Mesothelial cell of epicardium (in vitro differentiated cells): ENCODE measurements at places on chromosomes 13 and 19.
A peak's percentile ranks its signal among the peaks of the same experiment; 100 is the strongest.

- no peak for DNase-seq
Observed at GRCh38 chr19:51507192-51507591, 5.6 kb upstream of the SIGLEC12 start.

GRCh38 chr13:52809310-52809769 is 39.1 kb downstream of the PCDH8 start:
- DNase-seq = peak; percentile 49

DNA sequence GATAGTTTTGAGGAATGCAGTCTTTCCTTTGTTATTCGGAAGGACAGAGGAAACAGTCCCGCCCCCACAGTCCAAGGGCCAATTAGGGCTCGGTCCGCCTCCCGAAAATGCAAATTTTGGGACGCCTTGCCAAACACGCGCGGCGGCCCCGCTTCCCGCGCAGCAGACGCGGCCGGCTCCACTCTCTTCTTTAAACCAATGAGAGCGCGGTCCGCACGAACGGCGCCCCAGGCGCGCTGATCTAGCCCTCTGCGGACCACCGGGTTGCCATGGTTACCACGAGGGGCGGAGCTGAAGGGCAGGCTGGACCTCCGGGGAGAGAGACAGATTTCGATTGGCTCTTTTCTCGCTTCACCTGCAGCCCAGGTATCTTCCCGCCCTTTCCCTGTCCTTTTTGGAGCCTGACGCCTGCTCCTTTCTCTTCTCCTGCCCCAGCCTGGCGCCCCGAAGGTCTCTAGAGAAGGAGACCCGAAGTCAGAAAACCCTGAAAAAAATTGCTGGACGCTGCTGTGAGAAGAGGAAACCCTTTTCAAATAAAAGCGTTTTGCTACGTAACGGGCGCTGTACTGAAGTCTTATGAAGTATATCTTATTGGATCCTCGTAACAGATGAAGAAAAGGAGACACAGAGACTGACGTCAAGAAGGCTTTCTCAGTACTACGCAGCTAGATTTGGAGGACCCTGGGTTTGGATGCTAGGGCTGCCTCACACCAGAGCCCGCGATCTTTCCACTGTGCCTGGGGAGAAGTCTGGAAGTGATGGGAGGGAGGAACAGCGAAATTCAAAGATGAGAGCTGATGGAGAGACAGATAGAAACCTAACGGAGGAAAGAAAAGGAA is 2.0 kb downstream of the PTH2 start:
- DNase-seq = peak; percentile 74

GRCh38 chr19:55339889-55340783 is 460 bp downstream of the KMT5C start:
- no peak for DNase-seq

DNA sequence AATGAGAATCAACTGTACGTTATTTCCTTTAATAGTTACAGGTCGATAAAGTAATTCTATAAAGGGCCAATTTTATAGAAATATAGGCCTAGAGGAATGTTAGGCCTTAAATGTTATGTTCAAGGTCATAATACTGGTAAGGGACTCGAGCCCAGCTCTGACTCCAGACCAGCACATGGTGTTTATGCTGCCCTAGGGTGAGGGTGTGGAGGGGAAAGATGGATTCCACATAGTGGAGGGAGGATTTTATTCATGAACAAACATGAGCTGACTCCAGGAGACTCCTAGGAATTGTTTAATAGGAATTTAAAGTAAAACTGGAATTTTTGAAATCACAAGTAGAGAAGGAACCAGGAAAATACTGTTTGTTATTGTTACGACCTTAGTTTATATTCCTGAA is 139.9 kb downstream of the LACC1 start:
- DNase-seq = no peak

DNA sequence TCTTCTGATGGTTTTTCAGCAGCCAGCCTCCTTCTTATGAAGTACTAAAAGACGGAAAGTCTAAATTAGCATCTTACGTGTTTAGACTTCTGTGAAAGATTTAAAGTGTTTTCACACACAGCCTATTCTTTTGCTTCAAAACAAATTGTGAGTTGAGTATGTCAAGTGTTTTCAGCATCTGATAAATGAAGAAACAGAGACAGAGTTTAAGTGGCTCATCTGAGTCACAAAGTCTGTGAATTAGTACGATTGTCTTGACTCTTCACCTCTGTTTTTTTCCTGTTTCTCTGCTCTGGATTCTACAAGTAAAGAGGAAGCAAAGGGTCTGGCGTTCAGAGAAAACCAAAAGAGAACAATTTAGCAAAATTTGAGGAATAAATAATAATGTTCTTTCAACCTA is 116.4 kb downstream of the FRY start:
- no peak for DNase-seq

DNA sequence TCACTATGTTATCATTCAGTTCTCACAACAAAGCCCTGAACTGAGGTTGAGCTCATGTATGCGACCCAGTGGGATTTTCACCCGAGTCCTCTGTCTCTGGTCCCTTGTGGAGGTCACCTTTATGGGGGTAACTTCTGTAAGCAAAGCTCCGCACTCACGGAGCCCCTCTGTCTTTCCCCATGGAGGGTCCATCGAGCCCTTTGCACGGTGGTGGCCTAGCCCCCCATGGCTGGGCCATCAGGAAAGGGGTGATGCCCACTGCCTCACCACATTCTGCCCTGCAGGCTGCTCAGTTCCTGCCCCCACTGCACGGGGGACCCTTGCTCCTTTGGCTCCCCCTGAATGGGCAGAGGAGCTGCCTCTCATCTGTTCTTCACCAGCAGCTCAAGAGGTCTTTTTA is 39.6 kb downstream of the CHST8 start:
- peak; percentile 32 for DNase-seq

DNA sequence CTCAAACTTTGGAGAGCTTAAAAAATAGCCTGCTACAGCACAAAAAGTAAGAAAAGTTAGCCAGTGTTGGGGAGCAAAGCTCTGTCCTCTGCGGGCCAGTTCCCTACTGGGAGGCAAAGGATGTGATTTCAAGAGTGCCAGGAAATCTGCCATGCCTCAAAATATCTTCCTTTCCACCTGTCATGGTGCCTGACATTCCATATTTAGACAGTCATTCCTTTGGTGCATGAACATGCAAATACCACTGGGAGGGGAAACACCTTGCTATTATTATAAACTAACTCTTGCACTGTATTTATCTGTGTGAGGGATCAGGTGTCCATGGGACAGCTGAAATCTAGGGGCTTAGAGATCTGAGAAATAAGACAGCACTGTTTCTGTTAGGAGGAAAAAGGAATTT is 10.3 kb downstream of the FREM2 start:
- no peak for DNase-seq

DNA sequence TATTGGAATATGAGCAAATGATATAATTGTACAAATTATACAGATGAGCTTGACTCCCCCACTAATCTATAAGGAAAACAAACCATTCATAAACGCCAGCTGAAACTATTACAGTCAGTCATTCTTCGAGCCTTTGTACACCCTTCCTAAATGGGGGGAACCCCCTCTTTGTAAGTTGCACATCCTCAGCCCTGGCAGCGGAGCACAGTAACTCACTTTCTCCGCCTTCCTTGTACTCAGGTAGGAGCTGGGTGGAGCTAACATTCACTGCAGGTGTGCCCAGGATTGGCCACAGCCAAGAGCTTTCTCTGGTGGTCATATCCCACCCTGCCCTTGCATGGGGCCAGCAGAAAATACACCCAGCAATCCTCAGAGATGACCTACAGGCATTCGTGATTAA is 28.6 kb downstream of the PIN1 start:
- DNase-seq = no peak

DNA sequence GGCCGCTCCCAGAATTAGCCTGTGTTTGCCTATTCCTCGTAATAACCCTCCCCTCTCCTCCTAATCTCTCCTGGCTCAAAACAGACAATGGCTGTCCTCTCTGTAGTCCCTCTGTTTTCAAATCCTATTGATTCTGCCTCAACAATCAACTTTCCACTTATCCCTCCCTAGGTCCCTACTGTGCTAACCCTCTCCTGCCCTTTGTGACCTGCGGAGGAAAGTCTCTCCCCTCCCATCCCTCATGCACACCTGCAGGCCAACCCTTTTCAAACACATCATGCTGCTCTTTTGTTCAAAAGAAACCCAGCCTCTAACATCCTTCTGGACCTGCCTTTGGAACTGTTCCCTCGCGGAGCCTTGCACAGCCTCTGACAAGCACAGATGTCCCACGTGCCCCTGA is 37.3 kb downstream of the CILP2 start:
- no peak for DNase-seq

- no peak for DNase-seq
Observed at GRCh38 chr13:68026077-68026476, 795.9 kb upstream of the PCDH9 start.

DNA sequence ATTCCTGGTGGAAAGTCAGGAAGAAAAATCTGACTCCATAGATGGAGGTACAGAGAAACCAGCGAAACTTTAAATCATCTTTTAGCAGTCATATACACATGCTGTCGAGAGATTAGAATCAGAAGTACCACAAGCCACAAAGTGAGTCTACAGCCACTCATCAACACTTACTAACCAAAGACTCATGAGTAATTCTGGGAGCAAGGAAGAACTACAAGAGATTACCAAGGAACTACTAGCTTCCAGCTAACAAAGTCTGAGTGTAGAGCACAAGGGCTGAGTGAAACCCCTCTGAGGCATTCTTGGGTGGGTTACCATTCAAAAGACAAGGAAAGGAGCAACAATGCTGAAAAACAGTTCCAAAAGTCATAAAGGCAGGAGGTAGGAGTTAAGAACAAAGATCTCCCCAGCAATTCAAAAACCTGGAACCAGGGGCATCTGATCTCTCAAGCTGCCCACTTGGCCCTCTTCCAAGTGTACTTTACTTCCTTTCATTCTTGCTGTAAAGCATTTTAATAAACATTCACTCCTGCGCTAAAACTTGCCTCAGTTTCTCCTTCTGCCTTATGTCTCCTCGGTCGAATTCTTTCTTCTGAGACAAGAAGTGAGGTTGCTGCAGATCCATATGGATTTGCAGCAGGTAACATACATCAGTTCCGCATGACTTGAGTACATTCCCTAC is 13.0 kb downstream of the RBM26 start:
- DNase-seq = no peak

DNA sequence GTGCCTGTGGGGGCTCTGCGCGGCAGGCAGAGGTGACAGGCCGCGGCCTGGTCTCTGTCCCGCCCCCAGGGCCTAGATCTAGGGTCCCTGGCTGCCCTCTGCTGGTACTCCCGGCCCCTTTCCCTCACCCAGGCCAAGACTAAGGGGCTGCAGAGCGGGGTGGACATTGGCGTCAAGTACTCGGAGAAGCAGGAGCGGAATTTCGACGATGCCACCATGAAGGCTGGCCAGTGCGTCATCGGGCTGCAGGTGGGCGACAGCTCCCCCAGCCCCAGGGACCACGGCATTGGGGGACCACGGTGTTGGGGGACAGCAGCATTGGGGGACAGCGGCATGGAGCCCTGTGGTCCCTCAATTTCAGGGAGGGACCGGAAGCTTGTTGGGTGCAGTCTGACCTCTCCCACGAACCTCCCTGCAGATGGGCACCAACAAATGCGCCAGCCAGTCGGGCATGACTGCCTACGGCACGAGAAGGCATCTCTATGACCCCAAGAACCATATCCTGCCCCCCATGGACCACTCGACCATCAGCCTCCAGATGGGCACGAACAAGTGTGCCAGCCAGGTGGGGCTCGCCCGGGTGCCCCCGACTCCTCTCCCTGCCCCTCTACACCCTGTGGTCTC is 3.8 kb upstream of the ABCA7 start:
- no peak for DNase-seq

DNA sequence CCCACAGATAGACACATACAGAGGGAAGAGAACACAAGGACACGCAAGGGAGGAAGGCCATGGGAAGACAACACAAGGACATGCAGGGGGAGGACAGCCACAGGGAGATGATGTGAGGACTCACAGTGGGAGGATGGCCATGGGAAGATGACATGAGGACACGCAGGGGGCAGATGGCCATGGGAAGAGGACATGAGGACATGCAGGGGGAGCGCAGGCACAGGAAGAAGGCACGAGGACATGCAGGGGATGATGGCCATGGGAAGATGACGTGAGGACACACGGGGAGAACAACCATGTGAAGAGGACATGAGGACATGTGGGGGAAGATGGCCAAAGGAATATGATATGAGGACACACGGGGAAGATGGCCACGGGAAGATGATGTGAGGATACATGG is 84.7 kb downstream of the UQCRFS1 start:
- no peak for DNase-seq

DNA sequence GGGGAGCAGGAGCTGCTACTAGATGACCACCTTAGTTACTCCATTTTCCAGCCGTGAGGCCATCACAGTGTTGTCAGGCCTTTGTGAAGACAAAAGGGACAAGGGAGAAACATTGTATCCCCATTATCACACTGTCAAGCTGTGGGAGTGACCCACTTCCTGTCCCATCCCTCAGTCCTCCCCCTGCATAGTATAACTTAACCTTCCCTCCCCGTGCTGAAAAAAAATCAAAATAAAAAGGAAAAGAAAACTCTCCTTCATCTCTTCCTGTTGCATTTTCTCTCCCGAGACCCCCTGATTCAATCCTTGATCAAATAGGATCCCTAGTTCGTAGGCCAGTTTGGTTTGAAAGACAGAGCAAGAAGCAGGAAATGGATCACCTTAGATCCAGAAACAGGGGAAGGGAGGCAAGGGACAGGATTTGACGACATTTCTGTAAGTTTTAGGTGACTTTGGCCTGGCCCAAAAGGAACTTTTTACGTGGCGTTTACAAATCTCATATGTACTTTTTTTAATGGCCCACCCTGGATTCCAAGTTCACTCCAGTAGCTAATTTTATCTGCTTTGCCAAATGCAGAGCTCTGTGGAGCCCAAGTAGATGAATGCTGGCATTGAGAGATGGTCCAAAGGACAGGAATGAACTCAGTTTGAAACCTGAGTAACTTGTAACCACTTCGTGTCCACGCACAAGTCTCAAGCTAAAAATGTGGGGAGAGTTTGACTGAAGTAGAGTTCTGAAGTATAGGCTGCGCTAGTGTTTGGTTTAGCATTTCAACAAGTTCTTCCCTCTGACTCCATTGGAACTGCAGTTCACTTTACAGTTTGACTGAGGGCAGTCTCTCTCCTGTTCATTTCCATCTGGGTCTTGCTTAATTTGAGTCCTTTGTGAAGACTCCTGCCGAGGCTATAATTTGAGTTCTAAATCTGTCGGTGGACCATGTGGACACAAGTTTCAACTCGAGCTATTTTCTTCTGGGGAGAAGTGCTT is 16.6 kb upstream of the GATAD2A start:
- no peak for DNase-seq

DNA sequence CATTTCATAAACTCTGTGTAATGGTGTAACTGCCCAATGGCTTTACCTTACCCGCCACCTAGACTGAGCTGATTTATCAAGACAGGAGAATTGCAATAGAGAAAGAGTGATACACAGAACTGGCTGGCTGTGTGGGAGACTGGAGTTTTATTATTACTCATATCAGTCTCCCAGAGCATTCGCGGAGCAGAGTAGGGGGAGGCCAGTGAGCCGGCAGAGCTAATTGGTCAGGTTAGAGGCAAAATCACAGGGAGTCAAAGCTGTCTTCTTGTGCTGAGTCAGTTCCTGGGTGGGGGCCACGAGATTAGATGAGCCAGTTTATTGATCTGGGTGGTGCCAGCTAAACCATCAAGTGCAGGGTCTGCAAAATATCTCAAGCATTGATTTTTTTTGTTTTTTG is 23.4 kb upstream of the SLITRK1 start:
- no peak for DNase-seq

- peak; percentile 62 for DNase-seq
Observed at GRCh38 chr19:6632002-6632621, 37.8 kb downstream of the TNFSF14 start.
